Bronchus fibroblast of lung (primary cell): ENCODE measurements at places on chromosomes 11 and 22. TPM values are rescaled to one million over a fixed set of nuclear protein-coding genes. Genes with fewer than 3 reads are reported as not detected.

Gene LRRC4C
- under 0.01 TPM in 1 of 2 replicates, not detected in the other for total RNA-seq

Gene OR5B21
- not detected in 2 replicates for total RNA-seq

Gene OR51A2
- total RNA-seq: not detected in 2 replicates

Gene OR5A1
- not detected in 2 replicates for total RNA-seq

Gene ANKK1
- total RNA-seq: not detected in 2 replicates

Gene UPK3A
- total RNA-seq: not detected in 2 replicates

Gene P4HA3
- 2.4 and 3.7 TPM in 2 replicates for total RNA-seq

Gene THYN1
- 73.8 and 78.6 TPM in 2 replicates for total RNA-seq

Gene WNT7B
- 2.5 and 3.4 TPM in 2 replicates for total RNA-seq

Gene SLC39A13
- total RNA-seq: 118 and 120 TPM in 2 replicates

Gene LINC01488
- total RNA-seq: not detected in 2 replicates

Gene OR4D5
- total RNA-seq: not detected in 2 replicates

Gene TOM1
- 23.9 and 34.6 TPM in 2 replicates for total RNA-seq

Gene MIOX
- 0.17 TPM in 1 of 2 replicates, not detected in the other for total RNA-seq

Gene BTG4
- 0.15 and 0.17 TPM in 2 replicates for total RNA-seq

Gene ADAMTS8
- not detected in 2 replicates for total RNA-seq

Gene MMP12
- not detected in 2 replicates for total RNA-seq

Gene TP53I11
- total RNA-seq: 46.5 and 54.3 TPM in 2 replicates

Gene MRTFA
- 30.2 and 46.7 TPM in 2 replicates for total RNA-seq

Gene KCNJ11
- total RNA-seq: under 0.01 TPM in 2 replicates

Gene SCN2B
- total RNA-seq: 0.15 and 0.17 TPM in 2 replicates

Gene DLG2
- total RNA-seq: 0.17 and 0.45 TPM in 2 replicates

Gene APOA4
- total RNA-seq: not detected in 2 replicates

Gene APOBEC3H
- 0.30 TPM in 1 of 2 replicates, not detected in the other for total RNA-seq
